ENCODE measurements at places on chromosomes 3 and 15.

- DNase-seq = no peak
These were observed 311.3 kb upstream of the SLCO3A1 start for GRCh38 chr15:91542226-91542625.

DNA sequence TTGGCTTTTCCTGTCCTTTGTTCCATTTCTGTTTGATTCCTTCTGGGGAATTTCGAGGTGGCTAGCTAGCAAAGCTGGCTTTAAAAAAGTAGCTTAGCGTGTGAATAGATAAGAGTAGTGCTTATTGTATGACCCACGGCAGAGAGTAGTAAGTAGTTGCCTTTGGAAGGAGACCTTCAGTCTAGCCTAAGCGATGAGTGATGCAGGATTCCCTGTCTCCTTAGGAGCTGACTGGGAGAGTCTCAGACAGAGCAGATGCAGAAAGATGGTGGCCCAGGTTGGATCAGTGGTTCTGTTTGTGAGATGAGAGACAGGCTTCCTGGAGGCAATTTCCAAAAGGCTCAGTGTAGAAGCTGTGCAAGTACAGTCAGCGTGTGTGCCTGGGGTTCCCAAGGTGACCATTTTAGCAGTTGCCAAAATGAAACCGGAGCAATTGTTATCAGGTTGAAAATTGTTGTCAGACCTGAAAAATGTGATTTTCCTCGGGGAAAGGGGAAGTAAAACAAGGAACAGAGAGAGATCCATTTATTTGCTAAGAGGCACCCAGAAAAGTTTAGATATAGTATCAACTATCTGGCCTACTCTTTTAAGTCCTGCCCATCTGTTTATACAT lies 681 bp upstream of the IL5RA start:
- no peak for DNase-seq

DNA sequence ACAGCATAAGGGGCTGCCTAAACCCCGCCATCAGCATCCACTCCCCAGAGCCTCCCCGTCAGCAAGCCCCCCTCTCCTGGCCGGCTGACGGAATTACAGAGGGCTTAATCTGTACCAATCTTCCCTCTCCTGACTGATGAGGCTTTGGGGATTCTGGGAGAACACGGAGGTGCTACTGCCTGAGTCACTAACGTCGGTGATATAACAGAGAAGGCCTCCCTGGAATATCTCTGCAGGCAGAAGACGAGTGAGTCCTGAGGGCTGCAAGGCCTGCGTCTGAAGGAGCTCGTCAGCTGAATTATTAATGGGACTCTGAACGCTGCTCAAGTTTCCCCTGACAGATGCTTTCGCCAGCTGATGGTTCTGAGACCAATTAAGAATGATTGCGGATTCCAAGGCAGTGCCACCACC lies 147.7 kb downstream of the XXYLT1 start:
- no peak for DNase-seq

GRCh38 chr3:98699132-98699531 lies 64.0 kb upstream of the ST3GAL6 start:
- peak; percentile 54 for DNase-seq

DNA sequence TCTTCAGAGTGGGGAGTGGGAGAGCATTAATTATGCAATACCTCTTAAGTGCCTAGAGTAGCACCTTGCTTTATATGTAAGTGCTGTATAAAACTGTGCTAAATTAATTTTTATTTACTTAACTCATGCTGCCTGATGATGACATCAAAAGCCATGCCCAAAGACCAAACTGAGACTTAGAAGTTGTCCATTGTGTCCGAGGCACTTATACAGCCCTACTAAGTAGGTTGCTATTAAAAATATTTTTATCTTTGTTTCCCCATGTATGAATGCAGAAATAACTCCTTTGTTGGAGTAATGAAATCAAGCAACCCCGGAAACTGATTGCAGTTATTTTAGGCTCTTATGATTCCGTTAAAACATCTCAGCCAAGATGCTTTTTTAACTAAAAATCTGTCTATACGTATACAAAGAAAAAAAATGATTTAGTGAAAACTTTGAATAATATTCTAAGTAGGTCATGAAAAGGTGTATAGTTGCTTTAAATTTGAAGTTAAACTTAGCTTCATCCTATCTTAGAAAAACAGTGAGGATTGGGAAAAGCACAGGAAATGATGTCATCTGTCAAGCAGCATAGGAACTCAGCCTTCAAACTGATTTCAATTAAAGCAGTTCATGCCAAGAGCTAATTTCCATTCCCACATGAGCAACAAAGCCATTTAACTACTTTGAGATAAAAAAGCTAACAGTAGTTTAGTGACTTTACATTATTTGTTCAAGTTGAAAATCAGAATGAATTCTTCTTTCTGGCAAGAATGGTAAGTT lies 43.0 kb downstream of the FBN1 start:
- peak; percentile 86 for DNase-seq

DNA sequence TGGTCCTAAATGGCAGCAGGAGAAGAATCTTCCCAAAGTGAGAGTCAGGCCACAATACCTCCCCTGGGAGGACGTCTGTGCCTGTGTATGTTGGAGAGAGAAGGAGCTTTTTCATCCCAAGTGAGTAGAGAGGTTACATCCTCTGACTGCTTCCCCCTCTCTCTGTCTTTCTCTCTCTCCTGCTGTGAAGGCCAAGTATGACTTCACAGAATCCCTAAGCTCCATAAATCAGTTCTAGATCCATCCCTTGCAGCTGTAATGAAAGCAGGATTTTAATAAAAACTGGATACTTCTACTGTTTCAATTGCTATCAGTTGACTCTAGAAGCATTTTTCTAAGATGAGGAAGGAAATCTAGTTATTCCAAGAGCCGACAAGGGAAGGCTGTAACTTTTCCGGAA lies 389.1 kb upstream of the PROK2 start:
- DNase-seq = no peak

GRCh38 chr3:38311476-38311875 lies 29.4 kb downstream of the SLC22A14 start:
- no peak for DNase-seq

DNA sequence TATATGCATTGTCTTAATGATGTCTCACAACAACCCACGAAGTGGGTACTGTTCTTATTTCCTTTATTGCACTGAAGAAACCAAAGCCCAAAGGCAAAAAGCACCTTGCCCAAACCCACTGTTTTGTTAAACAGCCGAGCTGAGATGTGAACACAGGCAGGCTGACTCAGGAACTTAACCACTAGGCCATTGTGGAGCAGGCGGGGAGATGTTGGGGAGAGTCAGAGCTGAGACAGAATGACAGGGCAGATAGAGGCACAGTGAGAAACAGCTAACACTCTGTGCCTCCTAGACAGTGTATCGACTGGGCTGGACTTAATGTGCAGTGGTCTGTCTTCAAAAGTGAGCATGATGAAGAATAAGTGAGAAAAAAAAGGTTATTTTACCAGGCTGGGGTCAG lies 56.5 kb downstream of the RPLP1 start:
- peak; percentile 11 for DNase-seq

- no peak for DNase-seq
These were observed 11.2 kb downstream of the DENND6A start for GRCh38 chr3:57681691-57682090.

DNA sequence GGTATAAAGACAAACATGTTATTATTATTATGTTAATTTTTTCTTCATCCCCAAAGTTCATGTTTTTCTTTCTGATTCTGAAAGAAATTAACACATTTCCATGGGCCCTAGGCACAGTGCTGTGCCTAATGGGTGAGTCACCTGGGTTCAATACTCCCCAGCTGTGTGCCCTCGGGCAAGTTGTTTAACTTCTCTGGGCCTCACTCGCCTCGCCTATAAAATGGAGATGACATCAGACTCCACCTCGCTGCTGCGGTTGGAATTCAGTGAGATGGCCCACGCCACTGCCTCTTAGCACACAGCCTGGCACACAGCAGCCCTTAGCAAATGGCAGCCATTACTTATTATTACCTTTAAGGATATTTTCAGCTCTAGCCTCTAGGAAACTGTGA lies 22.6 kb downstream of the DNASE1L3 start:
- no peak for DNase-seq

GRCh38 chr3:187767266-187768012 lies 22.2 kb upstream of the BCL6 start:
- peak; percentile 89 for DNase-seq

- DNase-seq = no peak
These were observed 26.3 kb upstream of the GOLGA6C start for GRCh38 chr15:75231836-75232235.

DNA sequence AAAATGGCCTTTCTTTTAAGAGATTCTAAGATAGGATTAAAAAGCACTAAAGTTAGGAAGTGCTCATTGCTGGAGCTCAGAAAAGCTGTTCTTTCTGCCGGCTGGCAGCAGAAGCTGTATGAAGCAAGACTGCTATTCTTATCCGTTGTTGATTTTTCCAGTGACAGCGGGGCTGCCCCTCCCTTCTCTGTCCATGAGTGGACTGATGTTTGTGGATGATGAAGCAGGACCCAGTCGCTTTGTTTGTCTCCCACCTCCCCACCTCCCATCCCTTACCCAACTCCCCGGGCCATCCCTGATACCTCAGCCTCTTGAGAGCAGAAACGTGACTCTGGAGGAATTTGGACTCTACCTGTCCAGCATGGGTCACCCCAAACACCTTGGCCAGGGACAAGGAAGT lies 10.3 kb upstream of the MUSTN1 start:
- DNase-seq = peak; percentile 40
